A549 treated with dexamethasone at 1 μM for 4 hours (cell line): ENCODE measurements at places on chromosomes 6 and 20. TPM values are rescaled to one million over a fixed set of nuclear protein-coding genes. Genes with fewer than 3 reads are reported as not detected.

TXNDC5 gene
- total RNA-seq = 119 to 143 TPM (median 139 TPM) in 5 replicates

TCF15 gene
- not detected in 5 replicates for total RNA-seq

MMP24OS gene
- total RNA-seq = 65.9 to 100 TPM (median 88.9 TPM) in 5 replicates

HCK gene
- total RNA-seq = 0.06 to 0.16 TPM (median 0.12 TPM) in 5 replicates

FKBP1C gene
- total RNA-seq = 2.1 to 2.6 TPM (median 2.3 TPM) in 5 replicates

SIM1 gene
- total RNA-seq = not detected in 5 replicates

PAX1 gene
- 0.05 to 0.11 TPM in 2 of 5 replicates, not detected in the others for total RNA-seq

ABHD16B gene
- total RNA-seq = not detected in 5 replicates

SLC16A10 gene
- total RNA-seq = 0.25 to 0.60 TPM (median 0.56 TPM) in 5 replicates
